ENCODE measurements at places on chromosomes 3 and 15.

DNA sequence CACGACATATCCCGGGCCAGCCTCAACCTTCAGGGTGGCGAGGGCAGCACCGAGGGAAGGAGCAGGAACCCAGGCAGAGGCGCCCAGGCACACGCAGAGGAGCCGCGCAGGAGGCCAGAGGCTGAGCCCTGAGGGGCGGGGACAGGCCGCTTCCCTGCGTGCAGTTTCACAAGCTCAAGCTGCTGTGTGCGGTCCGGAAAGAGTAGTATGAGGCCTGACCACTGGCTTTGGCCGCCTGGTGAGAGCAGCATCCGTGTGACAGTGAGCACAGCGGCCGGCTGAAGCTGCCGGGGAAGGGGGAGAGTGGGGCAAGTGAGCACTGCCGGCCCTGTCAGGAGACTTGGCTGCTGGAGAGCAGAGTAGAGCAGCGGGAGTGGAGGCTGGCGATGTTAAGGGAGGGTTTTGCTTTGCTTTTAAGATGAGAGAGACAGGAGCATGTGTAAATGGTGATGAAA lies 8.7 kb downstream of the ZDHHC19 start:
- no peak for DNase-seq

GRCh38 chr3:122515020-122515468 lies 305 bp upstream of the KPNA1 start:
- DNase-seq, result no peak

- DNase-seq, result no peak
Observed at GRCh38 chr15:74613089-74613952, 2.3 kb upstream of the CLK3 start.

GRCh38 chr3:63689285-63689684 lies 36.8 kb downstream of the SNTN start:
- DNase-seq, result no peak

GRCh38 chr15:98580572-98580971 lies 67.8 kb upstream of the IGF1R start:
- no peak for DNase-seq

- DNase-seq, result no peak
Observed at GRCh38 chr3:31434819-31435218, 97.9 kb upstream of the STT3B start.

DNA sequence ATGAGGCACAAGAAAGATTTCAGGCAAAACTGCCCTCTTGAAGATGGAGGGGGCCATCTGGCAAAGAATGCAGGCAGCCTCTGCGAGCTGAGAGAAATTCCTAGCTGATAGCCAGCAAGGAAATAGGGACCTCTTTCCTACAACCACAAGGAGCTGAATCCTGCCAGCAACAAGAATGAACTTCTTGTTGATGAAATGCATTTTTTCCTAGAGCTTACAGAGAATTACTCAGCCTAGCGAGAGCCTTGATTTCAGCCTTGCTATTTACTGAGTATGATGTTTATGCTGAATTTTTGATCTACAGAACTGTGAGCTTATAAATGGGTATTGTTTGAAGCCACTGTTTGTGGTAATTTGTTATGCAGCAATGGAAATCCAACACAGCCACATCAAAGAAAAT lies 148.5 kb upstream of the NAALADL2 start:
- no peak for DNase-seq

DNA sequence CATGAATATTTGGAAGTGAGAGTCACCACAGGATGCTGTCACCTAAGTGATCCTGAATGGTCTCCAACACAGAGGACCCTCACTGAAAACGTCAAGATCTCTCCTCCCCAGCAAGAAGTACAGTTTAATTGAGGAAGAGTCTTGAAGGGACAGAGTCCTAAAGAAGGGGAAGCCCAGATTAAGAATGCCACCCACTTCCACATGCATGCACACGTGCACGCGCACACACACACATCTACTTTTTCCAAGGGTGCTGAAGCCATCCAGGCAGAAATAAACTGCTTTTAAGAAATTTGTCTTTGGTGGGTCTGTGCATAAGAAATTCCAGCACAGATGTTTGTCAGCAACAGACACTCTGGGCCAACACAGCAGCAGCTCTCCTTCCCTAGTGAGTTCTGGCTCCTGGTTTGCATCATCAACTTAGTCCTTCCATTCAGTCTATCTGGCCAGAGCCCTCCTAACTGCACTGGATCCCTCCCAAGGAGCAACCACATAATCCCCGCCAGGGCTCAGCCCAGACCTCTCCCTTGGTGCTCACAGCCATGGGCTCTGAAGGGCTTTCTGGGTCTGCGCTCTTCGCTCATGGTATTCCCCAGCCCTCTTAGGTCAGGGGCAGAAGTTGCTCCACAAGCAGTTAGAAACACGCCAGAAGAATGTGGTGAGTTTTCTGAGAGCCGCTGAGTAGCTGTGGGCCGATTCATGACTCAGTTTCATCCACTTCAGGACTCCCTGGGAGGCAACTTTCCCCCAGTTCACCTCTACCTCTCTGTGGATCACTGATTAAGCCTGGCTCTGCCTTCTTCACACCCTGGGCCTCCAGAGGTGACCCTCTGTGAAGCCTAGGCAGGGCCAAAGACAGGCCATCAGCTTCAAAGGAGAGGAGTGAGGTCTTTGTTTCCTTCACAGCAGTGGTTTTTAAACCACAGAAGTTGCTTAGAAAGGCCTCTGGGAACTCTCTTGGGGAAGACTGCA lies 132.6 kb upstream of the LIPC start:
- DNase-seq, result no peak

GRCh38 chr3:58536501-58537411 lies at the start of gene ACOX2:
ACOX2 (minus strand) TSS chr3:58537190; CDS start chr3:58535106, 2,084 bp downstream.
- no peak for DNase-seq

DNA sequence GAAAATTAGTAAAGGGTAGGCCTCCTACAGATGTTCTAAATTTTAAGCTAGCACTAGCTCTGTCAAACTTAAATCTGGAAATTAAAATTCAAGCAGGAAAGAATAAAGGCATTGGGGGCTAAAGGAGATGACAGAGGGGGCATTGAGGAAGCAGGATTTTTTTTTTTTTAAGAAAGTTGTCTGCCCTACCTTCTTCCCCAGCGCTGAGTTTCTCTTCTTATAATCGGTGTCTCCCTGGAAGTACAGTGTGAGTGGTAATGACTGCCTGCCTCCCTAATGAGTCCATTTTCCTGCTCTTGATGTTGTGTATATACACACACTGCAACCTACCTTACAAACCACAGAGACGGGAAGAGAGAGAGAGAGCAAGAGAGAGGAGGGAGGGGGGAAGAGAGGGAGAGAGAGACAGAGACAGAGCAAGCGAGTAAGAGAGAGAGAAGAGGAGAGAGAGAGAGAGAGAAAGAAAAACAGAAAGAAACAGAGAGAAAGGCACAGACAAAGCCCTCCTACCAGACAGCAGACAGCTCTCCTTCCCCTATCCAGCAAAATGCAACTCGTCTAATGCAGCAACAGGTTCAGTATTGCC lies 47.0 kb downstream of the ZBTB20 start:
- no peak for DNase-seq

DNA sequence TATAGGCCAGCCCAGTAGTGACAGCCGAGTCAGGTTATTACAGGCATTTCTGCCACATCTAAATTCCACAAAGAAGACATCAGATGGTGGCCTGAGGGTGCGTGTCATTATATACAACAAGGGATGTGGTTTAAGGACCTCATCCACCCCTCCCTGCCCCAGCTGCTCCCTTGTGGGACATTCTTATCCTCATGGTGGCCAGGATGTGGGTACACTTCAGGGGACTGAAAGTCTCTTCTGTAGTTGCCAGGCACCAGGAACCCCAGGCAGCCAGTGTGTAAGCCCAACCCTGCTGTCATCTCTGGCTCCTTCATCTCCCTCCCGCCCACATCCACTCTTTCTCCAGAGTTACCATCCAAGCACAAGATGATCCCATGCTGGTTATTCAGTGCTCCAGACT lies 224.9 kb upstream of the TOPAZ1 start:
- no peak for DNase-seq
